Activated CD8-positive, alpha-beta memory T cell treated with anti-CD3 and anti-CD28 coated beads for 1 hour (primary cell): ENCODE measurements at places on chromosomes 11 and 22.

DNA sequence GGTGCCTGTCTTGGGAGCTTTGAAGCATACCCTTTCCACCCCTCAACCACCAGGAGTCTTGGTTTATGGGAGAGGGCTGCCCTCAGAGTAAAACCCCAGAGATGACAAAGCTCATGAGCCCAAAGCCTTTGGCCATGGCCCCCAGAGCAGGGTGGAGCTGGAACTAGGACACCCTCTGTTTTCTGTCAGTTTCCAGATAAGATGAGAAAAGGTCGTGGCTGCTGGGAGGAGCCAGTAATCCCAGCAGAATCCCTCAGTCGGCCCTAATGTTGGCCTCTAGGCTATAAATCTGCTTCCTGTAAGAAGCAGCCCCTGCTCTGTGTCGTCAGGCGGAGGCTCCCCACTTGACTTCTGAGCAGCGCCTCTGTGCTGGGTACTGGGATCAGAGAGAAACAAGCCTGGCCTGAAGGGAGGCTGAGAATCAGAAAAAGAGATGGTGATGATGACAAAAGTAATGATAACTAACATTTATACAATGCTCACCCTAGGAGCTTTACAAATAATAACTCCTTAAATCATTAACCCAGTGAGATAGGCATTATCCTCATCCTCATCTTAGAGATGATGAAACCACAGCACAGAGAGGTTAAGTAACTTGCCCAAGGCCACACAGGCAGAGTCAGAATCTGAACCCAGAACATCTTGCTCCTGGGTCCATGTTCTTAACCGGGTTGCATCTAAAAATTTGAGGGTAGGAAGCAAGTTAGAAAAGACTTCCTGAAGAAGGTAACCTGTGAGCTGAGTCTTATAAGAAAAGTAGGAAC is 471.4 kb downstream of the SOX6 start:
- no peak for DNase-seq

DNA sequence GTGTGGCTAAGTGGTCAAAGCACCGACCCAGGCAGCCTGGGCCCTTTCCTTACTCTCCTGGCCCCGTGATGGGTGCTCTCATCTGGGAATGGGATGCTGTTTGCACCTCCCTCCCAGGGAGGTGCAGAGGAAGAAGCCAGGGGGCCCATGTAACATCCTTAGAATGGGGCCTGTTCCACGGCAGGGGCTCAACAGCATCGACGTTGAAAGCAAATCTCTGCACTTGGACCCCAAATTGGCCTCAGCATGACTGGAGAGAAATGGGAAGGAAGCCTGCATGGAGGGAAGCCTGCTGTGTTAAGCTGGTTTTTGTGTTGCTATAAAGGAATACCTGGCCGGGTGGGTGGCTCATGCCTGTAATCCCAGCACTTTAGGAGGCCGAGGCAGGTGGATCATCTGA is 1288.4 kb downstream of the TBC1D22A start:
- no peak for DNase-seq

DNA sequence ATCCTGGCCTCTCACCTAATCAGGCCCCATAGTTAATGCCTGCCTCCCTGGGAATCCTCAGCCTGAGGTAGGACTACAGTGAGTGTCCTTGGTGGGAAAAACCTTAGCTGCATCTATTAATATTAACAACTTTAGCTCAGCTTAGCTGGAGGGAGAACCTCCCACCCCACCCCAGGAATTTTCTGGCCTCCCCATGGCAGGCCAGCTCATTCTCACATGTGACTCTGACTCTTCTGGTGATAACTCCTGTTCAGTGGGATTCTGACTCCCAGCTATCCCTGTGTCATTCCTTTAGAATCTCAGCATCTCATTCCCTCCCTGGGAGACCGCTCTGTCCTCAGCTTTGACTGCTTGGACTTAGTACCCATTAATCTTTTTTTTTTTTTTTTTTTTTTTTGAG is 14.5 kb downstream of the ART5 start:
- no peak for DNase-seq

- DNase-seq: no peak
Measured at GRCh38 chr11:48134221-48134922, 82.2 kb upstream of the OR4B1 start.
